AML-193 (cell line): ENCODE measurements at places on chromosomes 5 and 9.

- no peak for DNase-seq
Measured at GRCh38 chr9:33329979-33330378, 39.7 kb downstream of the NFX1 start.

GRCh38 chr5:32102254-32102986, 71.7 kb downstream of the GOLPH3 start:
- DNase-seq: no peak

DNA sequence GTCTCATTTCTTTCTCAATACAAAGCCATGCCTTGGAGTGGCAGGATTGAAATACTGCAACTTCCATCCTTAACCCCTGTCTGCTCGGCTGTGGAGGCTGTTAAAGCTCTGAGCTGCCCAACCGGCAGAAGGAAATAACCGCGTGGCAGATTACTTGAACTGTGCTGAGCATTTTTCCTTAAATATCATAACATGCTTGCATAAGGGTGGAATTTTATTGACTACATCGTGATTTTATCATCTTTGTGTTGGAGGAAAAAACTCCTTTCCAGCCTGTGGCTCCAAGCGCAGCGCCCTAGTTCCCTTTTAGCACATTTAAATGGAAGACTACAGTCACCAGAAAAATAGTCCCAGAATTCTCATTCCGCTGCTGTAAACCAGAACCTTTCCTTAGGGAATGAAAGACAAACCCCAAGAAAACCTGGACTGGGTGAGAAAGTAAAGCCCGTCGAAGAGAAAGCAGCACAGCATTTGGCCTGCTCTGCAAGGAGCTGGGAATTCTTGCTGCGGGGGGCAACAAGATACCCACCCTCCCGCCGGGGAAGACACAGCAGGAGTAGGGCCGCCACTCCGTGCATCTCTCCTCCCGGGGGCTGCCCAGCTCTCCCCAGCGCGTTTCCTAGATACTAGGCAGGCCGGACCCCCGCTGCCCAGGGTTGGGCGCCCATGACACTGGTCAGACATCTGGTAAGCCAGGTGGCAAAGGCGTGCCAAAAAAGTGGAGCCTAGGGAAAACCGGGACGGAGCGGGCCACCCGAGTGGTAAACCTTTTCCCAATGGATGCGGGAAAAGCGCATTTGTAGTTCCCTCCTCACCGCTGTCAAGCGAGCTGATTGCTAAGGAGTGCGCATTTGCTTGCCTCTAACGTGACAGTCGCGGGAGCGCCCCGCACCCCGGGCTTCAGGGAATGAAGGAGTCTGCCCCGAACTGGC, 1.3 kb downstream of the SHC3 start:
- no peak for DNase-seq

DNA sequence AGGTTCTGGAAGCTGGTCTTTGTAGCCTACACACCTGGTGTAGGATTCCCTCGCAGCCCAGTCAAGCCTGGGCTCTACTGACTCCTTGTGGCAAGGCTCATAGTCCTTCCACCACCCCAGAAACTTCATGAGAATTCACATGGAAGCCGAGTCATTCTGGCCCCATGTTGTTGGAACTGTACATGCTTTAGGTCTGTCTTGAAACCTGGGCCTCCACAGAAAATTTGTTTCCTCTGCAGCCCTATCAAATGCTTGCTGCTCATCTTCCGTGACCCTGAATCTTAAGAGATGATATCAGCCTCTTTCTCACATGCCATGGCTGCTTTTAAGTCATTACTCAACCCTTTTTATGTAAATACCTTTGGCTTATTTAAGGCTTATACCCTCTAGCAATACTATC, 113.4 kb upstream of the GRHPR start:
- no peak for DNase-seq

GRCh38 chr5:154385236-154385512, 60.6 kb upstream of the SAP30L start:
- DNase-seq: no peak

GRCh38 chr5:24773261-24773660, 128.5 kb upstream of the CDH10 start:
- DNase-seq: no peak

- no peak for DNase-seq
Measured at GRCh38 chr9:77783518-77783917, 135.4 kb upstream of the GNA14 start.

DNA sequence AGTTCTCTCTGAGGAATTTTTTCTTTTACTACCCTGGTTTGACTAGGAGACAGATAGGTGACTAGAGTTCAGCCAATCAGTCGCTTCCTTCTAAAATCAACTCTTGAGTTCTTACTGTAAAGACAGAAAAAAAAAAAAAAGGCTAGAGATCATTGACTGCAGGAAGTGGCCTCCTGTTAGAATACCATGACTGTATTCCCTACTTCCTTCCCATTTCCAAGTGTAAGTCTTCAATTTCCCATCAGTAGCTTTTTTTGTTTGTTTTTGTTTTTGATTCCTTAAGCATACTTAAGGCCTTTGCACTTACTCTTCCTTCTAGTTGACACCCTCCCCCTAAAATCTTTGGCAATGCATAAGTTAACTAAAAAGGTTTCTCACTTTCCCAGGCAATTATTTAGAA, 154.3 kb downstream of the HMHB1 start:
- DNase-seq: no peak

GRCh38 chr9:31325778-31326177, 1058.7 kb upstream of the ACO1 start:
- DNase-seq: no peak

- DNase-seq: peak; percentile 41
Measured at GRCh38 chr5:86970361-86970760, 297.3 kb upstream of the RASA1 start.

GRCh38 chr9:123434619-123435240, 78.7 kb downstream of the CRB2 start:
- no peak for DNase-seq

GRCh38 chr5:110932755-110933488, 138.6 kb upstream of the TSLP start:
- no peak for DNase-seq

DNA sequence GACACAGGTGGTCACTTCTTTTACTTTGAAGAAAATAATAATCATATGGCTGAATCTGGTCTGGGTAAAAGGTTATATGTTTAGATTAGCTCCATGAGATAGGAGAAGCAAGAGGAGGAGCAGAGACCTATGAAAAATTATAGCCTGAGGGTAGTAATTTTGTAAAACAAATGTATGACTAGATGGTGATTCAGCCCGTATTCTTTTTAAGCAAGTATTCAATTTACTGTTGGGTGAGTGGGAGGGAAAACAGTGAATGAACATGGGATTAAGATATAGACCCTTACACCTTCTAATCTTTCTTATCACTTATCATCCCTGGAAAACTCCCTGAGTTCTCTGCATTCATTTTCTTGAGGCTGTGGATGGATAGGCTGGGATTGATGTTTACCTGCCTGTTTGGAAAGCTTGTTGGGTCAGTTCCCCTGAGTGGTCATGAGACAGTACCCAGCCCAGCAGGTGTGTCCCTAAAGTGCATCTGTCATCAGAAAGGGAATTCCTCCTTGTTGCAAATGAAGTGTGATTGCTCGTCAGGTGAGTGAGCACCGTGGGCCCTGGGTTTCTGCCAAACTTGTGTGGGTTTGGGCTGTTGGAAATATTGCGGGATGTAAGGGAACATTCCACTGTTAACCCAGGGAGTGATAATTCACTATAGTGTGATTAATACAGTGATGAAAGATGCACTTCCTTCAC, 101.2 kb upstream of the GDNF start:
- DNase-seq: no peak

- peak; percentile 76 for DNase-seq
Measured at GRCh38 chr5:112757468-112758208, 20.0 kb downstream of the APC start.

GRCh38 chr5:72167804-72168203, 60.5 kb downstream of the MAP1B start:
- no peak for DNase-seq

DNA sequence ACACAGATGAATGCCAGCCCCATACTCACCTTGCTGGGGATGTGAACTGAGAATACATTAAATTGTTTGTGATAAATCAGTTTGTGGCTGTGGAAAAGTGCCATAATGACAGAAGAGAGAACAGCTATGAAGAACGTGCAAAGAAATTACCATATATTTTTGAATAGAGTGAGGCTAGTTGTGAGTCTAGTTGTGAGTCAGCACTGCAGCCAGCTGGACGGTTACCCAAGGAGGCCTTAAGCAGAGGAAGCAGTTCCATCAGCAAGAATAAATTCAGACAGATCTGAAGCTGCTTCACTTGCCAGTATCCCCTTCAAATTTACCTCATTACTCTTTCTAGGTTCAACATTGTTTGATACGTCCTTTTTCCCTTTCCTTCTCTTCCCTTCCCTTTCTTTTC, 446.0 kb downstream of the MTRR start:
- DNase-seq: no peak

GRCh38 chr5:87155106-87155505, 112.6 kb upstream of the RASA1 start:
- no peak for DNase-seq

DNA sequence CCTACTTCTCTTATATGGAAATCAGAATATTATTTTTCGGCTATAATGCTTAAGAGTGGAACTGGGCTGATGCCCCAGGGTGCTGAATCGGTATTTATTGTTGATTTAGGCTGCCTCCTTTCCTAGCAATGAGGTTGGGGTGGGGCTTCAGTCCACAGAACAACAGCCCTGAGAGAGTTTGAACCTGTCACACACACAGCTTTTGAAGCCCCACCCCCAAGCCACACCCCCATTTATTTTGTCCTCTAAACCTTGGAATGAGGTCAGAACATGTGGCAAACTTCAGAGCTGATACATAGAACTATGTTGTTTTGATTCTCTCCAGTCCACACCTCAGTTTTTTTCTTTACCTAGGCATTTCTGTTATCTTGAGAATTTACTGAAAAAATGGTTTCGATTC, 51.7 kb upstream of the CAMK4 start:
- DNase-seq: no peak

DNA sequence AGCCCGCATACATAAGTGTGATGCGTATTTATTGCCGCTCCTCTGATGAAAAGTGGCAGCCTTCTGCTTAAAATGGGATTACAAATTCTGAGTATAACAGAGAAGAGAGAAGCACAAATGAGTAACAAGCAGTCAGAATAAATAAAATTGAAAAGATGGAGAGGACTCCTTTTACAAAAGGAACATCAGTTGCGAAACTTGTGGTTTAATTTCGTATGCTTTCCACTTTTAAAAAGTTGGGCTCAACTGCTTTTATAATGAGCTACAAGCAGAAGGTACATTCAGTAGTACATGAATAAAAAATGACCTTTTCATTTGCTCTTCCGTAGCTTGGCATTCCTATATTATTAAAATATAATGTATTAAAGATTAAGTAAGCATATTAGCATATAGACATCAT, 320.0 kb downstream of the FBXL17 start:
- DNase-seq: peak; percentile 77

DNA sequence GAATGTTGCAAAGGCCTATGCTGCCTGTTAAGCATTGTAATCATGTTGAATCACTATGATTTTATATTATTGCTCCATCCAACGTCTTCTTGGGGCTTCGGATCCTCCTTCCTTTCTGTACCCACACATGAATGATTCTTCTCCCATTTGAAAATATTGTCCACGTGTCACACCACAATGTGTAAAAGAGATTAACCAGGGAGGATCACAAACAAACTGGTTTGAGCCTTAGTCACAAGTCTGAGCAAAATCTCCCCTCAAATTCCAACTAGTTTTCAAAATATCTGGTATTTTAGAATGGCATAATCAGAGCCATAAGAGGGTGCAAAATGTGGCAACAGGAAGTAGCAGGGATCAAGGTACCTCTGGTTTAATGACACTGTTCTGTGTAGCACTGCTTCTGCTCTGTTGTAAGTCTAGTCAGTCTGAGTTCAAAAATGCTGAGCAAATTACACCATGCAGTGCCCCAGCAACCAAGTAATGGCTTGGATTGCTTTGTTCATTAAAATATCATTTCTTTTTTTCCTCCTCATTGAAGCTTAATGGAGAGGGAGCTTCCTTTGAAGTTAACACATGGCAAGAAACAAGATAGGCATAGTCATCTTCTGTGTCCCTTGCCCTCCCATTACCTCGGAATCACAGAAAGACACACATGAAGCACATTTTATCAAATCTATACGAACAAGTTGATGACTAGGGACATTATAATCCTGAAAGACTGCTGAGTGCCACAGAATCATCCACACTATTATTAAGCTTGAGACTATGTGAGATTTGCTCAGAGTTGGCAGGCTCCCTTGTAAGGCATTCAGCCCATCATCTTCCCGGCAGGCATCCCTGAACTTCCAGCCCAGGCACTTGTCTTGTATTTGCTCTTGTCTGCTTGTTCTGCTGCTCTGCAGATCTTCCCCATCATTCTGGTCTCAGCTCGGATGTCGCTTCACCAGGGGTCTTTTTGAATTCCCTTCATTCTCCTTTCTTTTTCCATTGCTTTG, 102.0 kb upstream of the PRLR start:
- DNase-seq: no peak

- DNase-seq: peak; percentile 11
Measured at GRCh38 chr5:56251918-56252553, 18.9 kb upstream of the ANKRD55 start.

DNA sequence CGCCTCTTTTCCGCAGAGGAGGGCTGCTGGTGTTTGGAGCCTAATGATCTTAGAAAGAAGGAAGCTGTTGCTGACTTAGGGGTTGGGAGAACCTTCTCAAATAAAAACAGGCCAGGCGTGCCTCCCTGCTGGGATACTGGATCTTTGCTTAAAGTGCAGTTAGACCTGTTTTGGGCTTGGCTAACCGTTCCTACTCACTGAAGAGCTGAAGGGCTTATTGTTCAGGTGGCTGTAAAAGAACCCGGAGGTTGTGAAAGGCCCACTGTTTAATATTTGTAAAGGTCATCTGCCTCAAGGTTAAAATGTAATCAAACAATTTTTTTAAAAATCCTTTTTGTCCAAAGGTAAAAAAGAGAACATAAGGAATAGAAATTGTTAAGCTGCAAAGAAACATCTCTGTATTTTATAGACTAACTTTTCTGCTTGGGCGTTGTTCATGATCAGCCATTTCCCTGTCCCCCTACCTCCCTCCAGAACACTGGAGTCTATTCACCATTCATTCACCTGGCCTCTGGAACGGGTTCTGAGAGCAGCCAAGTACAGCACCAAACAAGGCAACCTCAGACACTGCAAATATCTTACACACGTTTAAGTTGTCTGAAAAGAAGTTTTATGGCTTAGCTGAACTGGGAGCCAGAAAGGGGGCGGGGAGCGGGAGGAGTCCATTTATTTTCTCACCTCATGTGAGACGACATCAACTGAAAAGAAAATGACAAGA, 18.6 kb upstream of the MTMR12 start:
- DNase-seq: no peak

DNA sequence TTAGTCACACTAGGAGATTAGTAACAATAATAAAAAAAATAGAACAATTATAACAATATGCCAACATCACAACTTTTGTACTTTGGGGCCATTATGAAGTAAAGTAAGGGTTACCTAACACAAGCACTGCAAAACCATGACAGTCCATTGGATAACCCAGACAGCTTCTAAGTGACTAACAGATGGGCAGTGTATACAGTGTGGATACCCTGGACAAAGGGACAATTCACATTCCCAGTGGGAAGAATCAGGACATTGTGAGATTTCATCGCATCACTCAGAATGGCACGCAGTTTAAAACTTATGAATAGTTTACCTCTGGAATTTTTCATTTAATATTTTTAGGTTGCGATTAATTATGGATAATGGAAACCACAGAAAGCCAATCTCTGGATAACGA, 45.6 kb upstream of the JADE2 start:
- no peak for DNase-seq
